Stimulated activated CD4-positive, alpha-beta T cell treated with anti-CD3 and anti-CD28 coated beads, Interleukin-4, amount 100 ng/mL, for 48 hours (primary cell): ENCODE measurements at places on chromosomes 12 and 14.

GRCh38 chr12:127830065-127830460 is 436.9 kb upstream of the TMEM132C start:
- DNase-seq, result no peak

DNA sequence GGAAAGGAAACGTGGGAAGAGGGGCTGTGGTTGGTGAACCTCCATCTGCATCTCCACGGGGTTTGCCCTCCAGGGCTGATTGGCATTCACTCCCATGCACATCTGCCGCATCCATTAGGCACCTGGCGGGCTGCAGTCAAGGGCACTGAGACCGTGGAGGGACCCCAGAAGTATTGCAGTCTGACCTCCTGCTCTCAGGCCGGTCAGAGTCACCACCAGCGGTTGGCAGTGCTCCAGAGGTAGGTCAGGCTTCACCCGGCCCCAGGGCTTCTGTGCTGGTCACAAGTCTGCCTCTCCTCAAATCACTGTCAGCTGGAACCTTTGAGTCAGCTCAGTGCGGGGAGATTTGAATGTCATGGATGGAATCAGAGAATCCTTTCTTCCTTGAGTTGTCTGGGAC is 132.3 kb downstream of the PAPOLA start:
- DNase-seq, result no peak

DNA sequence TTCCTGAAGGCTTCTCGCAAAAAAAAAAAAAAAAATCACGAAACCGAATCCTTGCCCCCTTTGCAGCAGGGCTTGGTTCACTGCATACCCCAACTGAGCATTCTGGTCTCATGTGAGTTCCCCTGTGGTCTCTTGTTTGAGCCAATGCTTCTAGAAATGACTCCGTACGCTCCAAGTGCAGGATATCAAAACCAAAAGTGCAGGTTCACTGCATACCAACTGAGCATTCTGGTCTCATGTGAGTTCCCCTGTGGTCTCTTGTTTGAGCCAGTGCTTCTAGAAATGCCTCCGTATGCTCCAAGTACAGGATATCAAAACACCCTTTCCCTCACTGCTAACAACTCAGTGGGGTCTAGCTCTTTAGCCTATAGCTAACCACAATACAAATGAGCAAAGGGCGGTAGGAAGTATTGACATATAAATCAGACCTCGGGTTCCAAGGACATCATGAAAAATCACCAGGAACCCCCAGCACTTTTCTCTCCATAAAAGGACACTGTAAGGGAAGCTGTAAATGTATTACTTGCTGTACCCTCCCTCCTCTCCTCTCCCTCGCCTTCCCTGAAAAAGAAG is 206.3 kb upstream of the NOS1 start:
- no peak for DNase-seq

DNA sequence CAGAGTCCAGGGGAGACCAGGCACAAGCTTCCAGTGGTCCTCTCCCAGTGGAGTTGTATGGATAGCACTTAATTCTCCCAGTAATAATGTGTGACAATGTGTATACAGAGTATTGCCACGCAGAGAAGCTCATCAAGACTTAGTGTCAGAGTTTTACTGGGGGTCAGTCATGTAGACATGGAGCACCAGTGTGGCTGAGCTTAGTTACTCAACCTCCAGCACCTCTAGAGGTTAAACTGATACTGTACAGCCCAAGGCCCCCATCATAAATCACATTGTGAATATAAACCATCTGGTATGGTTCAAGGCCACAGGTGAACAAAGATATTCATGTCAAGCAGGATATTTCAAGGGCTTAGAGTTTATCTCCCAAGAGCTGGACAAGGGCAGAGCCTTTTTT is 378.1 kb upstream of the TMPO start:
- no peak for DNase-seq

GRCh38 chr12:75982169-75982564 is 49.4 kb downstream of the PHLDA1 start:
- no peak for DNase-seq
